ENCODE measurements at places on chromosomes 12 and 14.
A peak's percentile ranks its signal among the peaks of the same experiment; 100 is the strongest.

GRCh38 chr12:113114447-113115178, 20.9 kb downstream of the RASAL1 start:
- DNase-seq = no peak

DNA sequence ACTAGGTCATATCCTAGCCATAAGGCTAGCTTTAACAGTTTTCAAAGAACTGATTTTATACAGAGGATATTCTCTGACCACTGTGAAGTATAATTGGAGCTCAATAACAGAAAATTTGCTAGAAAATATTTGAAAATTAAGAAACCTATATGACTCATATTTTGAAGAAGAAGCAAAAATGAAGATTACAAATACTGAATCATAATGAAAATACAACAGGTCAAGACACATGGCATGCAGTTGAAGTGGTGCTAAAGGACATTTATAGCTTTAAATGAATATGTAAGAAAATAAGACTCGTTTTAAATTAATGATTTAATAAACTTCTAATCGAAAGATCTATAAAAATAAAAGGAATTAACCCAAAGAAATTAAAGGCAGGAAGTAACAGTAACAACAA, 1234.6 kb downstream of the SLC16A7 start:
- DNase-seq = no peak

- DNase-seq = peak; percentile 23
Measured at GRCh38 chr12:85781766-85782165, 54.4 kb downstream of the RASSF9 start.

GRCh38 chr12:76586764-76587395, 27.3 kb upstream of the OSBPL8 start:
- DNase-seq = no peak

DNA sequence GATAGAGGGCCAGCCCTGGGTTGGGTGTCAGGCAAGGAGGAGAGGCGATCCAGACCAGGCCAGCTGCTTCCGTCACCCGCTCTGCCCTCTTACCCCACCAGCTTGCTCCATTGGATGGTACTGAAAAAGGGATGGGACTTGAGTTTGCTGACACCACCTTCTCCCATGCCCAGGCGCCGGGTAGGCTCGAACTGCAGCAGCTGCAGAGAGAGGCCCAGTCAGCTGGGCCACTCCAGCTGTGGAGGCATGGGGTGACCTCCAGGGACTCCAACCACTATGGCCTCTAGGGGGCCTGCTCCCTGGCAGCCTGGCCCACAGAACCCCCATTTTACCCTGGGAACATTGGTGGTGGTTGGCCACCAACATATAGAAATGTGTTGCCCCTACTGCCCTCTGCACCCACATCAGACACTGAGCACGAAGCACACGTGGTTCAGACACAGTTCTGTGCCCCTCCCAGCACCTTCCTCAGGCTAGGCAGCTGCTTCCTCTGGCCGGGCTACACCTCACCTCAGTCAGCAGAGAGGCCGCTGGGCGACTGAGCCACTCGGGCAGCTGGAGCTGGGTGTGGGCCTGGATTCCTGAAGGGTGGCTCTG, 16.0 kb downstream of the RPS6KL1 start:
- no peak for DNase-seq

- no peak for DNase-seq
Measured at GRCh38 chr12:83996671-83997070, 915.9 kb downstream of the SLC6A15 start.

- no peak for DNase-seq
Measured at GRCh38 chr12:92462527-92462926, 240.3 kb upstream of the PLEKHG7 start.

DNA sequence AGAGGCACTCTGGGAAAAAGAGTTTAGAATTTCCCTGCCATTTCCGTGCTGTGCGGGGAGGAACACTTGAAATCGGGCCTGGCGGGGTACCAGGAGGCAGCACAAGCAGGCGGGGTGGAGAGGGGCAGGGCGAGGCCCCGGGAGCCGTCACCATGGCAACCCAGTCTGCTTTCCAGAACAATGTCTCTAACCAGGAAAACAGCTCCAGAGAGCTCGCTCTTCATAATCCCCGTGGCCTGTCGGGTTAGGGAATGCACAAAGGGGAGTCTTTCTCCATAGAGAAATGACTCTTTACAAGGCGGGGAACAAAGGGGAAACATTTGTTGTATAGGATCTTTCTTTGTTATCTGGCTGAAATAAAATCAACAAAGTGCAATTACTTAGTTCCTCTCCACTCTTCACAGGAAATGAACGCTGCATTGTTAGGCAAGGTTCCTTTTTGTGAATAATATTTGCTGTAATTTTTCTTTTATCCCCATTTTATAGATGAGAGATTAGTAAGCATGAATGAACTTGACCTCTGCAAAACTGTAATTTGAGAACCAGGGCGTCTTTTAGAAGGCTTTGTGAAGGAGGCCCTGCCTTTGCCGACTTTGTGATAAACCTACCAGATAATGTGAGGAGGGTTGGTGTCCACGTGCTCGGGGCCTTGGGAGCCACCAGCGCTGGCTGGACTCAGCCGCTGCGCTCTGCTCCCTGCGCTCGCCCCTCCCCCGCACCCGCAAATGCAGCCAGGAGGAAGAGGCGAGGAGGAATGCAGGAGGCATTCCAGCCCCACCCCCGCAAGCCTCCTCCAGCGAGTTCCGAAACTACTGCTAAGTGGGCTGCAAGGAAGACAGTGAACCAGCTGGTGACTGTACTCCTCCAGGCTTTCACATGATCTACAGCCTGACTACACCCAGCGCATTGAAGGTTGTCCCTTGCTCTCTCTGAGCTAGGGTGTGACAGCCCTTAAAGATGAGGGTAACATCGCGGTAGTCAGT, 105.2 kb upstream of the ATF7IP start:
- DNase-seq = peak; percentile 13

- DNase-seq = peak; percentile 35
Measured at GRCh38 chr12:32107359-32108267, 966 bp downstream of the BICD1 start.

DNA sequence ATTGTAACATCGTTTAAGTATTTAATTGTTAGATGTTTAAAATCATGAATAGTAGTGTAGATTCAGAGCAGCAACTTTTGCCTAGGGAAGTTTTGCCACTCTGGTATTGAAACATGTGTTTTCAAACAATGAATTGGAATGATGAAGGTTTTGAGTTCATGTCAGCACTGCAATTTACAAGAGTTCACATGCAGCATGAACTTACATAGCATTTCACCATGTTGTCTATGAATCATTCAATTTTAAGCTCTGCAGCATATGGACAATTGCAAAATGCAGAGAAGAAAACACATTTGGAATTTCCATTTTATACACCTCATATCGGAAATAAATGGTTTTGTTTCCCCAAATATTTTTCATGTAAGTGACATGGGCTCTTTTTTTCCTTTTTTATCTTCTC, 170.7 kb upstream of the CDKN3 start:
- DNase-seq = no peak

DNA sequence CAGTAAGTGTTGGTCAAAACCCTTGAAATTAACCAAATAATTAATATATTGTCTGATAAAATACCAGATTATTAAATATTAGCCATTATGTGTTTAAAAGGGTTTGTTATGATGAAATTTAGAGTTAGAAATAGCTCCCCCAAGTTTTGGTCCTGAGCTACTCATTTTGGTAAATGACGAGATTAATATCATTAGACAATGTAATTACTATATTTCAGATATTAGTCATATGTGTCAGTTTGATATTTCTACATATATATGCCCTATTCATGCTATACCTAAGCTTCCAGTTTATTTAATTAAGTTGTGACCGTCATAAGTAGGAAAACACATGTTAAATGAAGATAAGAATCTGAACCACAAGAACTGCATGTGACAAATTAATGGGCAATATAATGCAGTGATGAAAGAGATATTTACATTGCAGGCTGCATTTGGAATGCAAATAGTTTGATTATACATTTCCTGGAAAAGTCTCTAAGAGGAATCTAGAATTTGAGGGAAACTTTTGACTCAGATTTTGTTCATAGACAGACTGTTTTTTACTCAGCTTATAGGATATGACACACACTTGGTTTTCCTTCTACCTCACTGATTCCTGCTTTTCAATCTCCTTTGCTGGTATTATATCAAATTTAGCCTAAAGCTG, 70.5 kb downstream of the TBC1D30 start:
- DNase-seq = no peak

DNA sequence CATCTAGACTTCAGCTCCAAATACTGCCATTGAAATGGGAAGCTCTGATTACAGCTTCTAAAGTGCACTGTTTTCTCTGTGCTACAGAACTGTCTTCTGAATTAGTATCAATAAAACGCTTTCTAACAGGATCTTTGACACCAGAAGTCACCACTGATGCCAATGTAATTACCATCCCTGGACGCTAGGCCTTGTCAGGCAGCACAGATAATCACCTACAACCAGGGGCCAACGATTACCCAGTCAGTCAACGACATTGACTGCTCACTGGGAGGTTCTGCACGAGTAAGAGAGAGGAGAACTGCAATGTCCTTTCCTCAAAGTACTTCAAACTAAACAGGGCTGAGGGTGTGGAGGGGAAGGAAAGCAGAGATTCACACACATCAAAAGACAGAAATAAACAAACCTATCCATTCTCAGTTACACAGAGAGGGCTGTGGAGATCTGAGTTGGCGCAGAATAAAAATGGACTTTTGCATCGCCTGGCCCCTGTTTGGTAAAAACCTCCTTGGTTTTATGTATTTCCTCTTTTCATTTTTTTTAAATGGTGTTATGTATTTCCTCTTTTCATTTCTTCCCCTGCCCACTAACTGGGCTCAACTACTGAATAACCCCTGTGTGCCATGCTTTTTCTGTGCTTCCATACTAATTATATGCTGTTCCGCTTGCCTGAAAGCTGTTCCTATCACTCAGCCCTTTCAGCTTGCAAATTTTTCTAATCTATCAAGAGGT, 492.2 kb downstream of the APAF1 start:
- no peak for DNase-seq

GRCh38 chr14:19930617-19931016, at the start of gene OR4K1:
Gene OR4K1, plus strand, starts transcription at chr14:19930917. Its CDS starts 4,750 bp downstream, at chr14:19935667.
- no peak for DNase-seq

DNA sequence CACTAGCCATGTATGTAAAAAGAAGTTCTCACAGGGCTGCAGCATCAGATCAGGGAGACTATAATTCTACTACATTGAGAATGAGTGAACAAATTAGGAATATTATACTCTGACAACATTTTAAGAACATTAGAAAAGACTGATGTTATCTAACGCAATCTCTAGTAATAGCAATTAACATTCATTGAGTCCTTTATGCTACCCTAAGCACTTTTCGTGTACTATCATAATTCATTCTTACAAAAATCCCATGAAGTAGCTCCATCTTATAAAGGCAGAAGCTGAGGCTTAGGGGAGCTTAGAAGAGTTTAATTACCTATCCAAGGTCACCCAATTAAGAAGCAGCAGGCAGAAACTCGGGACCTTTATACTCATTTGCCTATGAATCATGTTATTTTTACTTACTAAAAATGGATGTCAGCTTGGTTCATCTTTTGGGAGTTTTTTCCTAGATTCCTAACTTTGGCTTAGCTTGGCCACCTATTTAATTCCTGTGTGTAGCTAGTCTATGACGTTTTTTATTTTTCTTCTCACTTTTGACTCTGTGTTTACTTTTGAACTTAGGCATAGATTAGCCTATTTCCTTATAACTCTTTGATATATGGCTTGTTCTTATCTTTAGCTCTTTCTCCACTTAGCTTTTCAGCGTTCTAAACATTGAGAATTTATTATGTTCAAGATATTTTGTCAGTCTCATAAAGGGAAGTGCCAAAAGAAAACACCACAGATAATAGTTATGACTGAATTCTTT, 333.5 kb upstream of the DCN start:
- no peak for DNase-seq

DNA sequence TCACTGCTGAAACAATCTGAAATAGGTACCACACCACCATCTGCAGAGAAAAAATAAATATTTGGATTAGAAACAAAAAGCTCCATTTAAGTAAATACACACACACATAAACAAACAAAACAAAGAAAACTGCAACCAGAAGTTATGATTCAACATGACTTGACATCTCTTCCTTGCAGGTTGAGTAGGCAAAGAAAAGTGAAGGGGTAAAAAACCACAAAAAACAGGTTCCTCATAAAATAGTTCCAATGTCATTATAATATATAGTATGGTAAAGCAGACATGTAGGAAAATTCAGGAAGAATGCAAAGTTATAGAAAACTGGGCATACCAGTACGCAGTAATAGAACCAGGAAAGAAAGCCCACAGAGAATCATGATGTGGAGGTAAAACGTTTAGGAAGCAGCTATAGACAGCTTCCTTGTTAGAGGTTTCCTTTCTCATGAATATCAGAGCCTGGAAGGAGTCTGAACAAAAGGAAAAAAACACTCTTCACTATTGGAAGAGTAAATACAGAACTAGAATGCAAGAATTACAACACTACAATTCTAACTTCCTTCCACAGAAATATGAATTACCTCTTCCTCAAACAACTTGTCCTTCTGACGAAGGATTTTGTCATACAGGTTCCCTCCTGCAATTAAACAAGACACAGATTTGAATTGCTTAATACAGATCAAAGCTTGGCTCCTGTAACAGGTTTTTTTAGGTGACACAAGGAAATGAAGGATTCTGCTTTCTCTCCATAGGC, 6.1 kb downstream of the NEK9 start:
- DNase-seq = no peak

GRCh38 chr14:58954901-58955861, 233.3 kb upstream of the DAAM1 start:
- no peak for DNase-seq

DNA sequence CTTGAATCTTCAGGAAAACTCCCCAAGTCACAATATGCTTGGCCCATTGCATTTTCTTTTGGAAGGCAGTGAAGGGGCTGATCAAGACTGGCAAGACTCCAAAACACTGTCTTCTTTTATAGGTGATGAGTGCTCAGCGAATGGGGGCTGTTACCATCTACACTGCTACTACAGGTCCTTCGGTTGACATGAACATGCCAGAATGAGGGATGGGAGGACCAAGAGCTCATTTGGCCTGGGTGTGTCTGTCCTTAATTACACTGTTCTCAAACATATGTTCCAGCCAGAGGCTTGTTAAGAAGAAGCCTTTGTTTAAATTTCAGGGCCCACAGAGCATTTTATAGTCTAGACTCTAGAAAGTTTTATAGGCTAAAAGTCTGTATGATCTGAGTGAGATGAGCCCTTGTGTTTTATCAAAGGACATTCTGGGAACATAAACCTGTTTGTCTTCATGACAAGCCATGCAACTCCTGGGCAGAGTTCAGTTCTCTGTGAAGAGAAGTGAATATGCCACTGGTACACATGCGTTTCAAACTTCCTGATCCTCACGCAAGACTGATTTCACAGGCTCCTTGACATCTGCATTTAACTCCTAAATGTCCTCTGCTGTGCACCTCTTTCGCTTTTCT, 4.7 kb upstream of the FAM234B start:
- peak; percentile 37 for DNase-seq

- DNase-seq = no peak
Measured at GRCh38 chr14:34243401-34243800, 218.6 kb downstream of the SPTSSA start.

DNA sequence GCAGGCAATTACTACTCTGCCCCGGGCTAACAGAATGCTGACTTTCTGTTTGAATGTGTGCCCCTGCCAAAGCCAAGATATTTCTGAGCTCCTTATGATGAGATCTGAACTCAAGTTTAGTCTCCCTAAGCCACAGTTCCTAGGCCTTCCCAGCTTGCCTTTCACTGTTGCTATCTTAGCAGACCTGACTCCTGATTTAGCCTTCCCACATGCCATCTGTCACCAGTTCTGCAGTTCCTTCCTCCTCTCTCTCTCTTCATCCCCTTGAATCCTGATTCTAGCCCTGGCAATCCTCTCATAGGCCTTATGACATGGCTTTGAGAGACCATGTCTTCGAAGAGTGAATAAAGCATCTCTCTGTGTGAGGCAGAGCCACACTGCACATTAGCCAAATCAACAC, 12.5 kb upstream of the SAMD4A start:
- peak; percentile 88 for DNase-seq

GRCh38 chr12:133206390-133206789, 25.1 kb downstream of the ZNF268 start:
- DNase-seq = no peak

All from NCI-H524 (cell line).